ENCODE measurements at places on chromosomes 5 and 9.

DNA sequence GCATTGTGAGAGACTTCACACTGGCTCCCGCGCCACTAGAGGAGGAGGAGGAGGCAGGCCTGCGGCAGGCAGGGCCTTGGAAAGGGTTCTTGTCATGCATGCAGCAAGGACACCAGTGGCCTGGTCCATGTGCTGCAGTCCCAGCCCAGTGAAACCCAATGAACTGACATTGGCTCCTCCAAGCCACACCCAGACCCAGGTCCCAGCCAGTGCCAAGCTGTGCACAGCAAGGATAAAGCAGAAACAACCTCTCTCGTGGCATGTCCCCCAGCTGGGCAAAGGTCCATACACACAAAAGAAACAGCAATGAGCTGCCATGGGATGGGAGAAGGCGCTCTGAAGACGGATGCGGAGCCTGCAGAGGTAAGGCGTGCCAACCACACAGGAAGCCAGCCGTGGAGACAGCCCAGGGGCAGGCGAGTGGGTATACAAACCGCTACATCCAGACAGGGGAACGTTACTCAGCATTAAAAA is 89.2 kb downstream of the SEMA4D start:
- DNase-seq: no peak

DNA sequence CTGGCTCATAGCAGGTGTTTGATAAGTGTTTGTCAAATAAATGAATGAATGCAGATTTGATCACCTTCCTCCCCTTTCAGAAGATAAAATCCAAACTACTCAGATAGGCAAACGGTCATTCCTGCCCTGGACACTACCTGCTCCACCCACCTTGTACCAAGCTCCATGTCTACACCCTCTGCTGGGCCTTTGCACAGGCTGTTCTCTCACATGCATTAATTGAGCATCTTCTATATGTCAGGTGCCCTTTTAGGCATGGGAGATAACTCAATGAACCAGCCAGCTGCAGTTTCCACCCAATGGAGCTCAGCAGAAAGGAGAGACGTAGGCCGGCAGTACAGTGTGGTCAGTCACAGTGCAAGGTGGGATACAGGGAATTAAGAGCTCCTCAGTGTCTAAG is 102.3 kb upstream of the CPEB4 start:
- no peak for DNase-seq

DNA sequence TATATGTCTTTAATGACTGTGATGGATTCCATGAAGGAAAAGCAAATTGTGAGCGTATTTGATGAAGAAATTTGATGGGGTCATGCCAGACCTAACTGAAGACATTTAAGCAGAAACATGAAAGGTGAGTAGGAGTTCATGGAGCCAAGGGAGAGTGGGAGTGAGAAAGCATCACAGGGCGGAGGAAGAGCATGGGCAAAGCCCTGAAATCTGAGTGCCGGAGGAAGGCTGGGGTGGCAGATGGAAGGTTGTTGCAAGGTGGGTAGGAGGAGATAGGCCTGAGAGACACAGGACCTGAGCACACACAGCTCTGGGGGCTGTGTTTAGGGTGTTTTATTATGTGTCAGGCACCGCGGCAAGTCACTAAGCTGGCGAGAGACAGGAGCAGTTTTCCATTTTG is 100.3 kb upstream of the SPOCK1 start:
- no peak for DNase-seq

GRCh38 chr9:38683336-38683735 is 36.6 kb downstream of the FAM240B start:
- DNase-seq: no peak

GRCh38 chr5:151772846-151773561 is 1.2 kb downstream of the G3BP1 start:
- peak; percentile 41 for DNase-seq

GRCh38 chr9:72464857-72465592 is 56.4 kb upstream of the TMC1 start:
- DNase-seq: peak; percentile 96

DNA sequence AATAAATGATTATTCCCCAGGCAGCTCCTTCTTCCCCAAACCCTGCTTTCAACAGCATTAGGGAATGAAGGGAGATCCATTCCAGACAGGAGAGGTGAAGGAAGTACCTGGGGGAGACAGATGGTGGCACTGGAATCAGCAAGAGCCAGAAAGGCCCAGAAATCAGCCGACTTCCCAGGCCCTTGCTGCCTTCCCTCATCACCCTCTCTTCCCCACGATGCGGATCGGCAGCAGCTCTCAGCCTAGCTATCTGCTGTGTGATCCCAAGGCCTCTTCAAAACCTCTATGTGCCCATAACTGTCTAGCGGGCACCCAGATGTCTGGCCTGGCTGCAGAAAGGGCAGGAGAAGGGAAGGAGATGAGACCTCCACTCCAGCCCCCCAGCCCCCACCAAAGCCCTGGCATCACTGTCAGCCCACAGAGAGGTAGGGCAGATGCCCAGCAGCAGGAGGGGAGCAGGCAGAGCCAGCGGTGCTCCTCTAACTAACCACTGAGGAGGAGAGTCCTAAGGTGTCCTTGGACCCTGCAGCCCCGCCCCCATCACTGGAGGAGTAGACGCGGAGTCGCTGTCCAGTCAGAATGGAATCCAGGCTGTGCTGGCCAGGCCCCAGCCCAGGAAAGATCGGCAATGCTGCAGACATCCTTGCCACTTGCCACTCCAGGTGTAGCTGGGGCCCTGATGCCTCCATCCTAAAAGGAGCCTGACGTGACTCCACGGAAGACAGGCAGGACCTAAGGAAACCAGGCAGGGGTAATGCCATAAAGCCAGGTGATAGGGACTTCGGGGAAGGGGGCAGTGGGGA is 12.7 kb downstream of the CNTFR start:
- peak; percentile 66 for DNase-seq

GRCh38 chr9:114995681-114996221 is 65.4 kb upstream of the TNFSF8 start:
- DNase-seq: no peak

GRCh38 chr9:92980085-92980745 is 32.9 kb downstream of the FGD3 start:
- DNase-seq: no peak

DNA sequence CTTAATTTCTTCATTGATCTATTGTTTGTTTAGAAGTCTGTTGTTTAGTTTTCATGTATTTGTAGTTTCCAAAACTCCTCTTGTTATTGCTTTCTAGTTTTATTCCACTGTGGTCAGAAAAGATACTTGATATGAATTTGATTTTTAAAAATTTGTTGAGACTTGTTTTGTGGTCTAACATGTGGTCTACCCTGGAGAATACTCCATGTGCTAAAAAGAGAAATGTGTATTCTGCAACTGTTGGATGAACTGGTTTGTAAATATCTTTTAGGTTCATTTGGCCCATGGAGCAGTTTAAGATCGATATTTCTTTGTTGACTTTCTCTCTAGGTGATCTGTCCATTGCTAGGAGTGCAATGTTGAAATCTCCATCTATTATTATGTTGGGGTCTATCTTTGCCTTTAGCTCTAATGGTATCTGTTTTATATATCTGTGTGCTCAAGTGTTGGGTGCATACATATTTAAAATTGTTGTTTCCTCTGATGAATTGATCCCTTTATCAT is 150.6 kb upstream of the ATP10B start:
- no peak for DNase-seq

DNA sequence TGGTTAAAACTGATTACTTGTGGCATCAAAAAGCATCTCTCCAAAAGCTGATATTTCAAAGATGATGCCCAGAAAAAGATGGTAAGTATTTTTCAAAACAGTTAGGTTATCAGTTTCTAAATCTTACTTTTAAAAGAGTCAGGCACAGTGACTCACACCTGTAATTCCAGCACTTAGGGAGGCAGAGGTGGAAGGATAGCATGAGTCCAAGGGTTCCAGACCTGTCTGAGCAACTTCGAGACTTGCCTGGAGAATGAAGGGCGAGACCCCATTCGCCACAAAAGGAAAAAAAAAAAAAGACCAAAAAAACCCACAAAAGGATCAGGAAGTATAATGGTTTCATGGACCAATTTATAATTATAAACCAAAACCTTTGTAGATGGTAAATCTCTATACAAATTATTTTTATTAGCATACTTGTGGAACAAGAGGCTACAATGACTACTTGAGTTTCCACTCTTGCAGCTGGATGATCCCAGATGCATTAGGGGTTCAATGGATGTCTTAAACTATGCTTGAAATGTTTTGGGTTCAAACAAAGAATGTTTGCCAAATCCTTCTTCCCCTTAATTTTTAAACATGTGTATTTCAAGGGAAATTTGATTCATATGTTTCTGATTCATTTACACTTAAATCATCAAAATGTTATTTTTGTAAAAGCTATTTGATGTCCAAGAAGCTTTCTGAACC is 96.1 kb downstream of the ADAMTSL1 start:
- no peak for DNase-seq

DNA sequence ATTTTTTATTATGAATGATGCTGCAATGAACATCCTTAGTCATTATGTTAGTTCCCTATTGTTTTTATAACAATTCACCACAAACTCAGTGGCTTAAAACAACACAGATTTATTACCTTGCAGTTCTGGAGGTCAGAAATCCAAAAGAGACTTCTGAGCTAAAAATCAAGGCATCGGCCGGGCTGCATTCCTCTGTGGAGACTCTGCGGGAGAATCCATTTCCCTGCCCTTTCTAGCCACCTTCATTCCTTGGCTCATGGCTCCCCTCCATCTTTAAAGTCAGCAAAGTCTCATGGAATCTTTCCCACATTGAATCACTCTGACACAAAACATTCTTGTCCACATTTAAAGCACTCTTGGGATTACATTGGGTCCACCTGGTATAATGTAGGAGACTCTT is 38.6 kb downstream of the SNX18 start:
- DNase-seq: no peak

DNA sequence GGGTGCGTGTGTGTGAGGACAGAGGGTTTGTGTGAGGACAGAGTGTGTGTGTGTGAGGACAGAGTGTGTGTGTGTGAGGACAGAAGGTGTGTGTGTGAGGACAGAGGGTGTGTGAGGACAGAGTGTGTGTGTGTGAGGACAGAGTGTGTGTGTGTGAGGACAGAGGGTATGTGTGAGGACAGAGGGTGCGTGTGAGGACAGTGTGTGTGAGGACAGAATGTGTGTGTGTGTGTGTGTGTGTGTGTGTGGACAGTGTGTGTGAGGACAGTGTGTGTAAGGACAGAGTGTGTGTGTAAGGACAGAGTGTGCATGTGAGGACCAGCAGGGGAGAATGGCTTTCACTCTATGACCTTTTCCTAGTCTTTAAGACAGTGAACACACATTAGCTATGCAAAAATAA is 63.1 kb upstream of the UBAC1 start:
- no peak for DNase-seq

DNA sequence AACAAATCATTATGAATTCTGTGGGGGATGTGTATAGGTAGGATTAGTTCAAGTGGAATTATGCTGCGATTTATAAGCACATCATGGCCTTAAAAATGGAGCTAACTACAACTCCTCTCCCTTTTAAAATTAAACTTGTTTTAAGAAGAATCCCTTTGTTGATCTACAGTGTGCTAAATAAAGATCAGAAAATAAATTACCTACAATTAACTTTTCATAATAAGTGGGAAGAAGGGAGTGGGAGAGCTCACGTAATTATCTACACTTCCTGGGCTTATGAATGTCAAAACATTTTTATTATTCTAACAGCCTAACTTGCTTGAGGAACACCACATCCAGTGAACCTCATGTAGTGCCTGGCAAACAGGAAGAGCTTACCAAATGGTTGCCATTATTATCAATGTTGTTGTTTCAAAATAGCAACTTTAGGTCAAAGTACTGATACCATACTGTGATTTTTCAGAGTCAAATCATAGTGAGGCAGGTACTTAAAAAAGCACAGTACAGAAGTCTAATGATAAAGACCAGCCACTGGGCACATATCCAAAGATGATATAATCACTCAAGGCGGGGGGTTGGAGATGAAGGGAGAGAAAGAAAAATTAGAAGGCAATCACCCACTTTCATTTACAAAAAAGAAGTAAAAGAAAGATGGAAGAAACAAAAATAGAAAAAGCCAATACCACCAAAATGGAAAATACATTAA is 174.0 kb downstream of the RAPGEF6 start:
- no peak for DNase-seq

DNA sequence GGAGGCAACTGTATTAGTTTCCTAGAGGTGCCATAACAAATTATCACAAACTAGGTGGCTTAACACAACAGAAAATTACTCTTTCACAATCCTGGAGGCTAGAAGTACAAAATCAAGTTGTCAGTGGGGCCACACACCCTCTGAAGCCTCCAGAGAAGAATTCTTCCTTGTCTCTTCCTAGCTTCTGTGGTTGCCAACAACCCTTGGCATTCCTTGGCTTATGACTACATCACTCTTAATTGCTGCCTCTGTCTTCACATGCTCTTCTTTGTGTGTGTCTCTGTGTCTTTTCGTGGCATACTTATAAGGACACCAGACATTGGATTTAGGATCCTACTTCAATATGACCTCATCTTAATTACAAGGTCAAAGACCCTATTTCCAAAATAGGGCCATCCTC is 327.5 kb downstream of the CHSY3 start:
- DNase-seq: no peak

GRCh38 chr5:131252824-131253171 is 11.1 kb upstream of the CDC42SE2 start:
- no peak for DNase-seq

- DNase-seq: no peak
These were observed 553.2 kb downstream of the DTWD2 start for GRCh38 chr5:118435131-118435530.

DNA sequence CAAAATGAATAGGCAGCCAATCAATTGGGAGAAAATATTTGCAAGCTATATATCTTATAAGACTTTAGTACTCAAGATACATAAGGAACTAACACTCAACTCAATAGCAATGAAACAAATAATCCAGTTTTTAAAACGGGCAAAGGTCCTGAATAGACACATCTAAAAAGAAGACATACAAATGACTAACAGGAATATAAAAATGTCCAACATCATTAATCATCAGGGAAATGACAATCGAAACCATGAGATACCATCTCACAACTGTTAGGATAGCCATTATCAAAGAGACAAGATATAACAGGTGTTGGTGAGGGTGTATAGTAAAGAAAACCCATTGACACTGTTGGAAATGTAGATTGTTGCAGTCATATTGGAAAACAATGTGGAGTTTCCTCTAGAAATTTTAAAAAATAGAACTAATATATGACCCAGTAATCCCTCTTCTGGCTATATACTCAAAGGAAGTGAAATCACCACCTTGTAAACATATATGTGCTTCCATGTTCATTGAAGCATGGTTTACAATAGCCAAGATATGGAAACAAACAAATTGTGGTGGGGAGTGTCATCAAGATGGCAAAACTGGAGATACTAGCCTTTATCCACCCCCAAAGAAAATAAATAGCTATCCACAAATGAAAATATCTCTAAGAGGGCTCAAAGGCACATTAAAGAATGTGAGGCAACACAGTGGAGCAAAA is 13.9 kb upstream of the BTNL3 start:
- DNase-seq: no peak

GRCh38 chr9:14985419-14985818 is 75.2 kb upstream of the FREM1 start:
- no peak for DNase-seq

All from brain (organoid and tissue), 16 donors.